ENCODE measurements at places on chromosomes 5 and 9.

DNA sequence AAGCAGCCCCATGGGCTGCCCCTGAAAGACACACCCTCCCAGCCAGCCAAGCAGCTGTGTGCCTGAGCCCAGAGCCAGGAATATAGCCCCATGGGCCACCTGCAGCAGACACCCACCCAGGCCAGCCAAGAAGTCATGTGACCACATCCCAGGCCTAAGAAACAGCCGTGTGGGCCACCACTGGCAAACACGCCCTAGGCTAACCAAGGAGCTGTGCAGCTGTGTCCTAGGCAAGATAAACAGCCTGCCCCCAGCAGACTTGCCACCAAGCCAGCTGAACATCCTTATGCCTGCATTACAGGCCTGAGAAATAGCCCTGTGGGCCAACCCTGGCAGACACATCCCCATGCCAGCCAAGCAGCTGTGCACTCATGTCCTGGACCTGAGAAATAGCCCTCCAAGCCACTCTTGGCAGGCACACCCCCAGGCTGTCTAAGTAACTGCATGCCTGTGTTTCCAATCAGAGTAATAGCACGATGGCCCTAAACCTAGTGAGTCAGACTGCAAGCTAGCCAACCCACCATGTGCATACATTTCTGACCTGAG is 143.0 kb downstream of the ADAMTS6 start:
- DNase-seq: no peak

- DNase-seq: no peak
These were observed 1.3 kb upstream of the PHPT1 start for GRCh38 chr9:136847826-136848392.

DNA sequence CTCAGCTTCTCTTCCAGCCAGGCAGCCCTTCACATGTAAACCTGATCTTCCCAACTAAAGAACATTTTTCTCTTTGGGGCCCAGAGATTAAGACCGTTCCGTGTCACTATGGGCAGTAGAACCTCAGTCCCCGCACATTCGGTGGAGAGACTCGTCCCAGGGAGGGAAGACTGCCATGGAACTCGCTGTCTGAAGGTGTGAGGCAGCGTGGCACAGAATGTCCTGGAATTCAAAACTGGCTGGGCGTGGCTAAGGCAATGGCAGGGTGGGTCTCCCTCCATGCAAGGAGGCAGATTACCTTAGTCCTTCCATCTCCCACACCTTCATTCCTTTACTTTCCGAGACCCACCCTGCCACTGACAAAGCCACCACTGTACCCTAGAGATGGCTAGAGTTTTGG is 57.4 kb upstream of the ZNF354A start:
- DNase-seq: no peak

DNA sequence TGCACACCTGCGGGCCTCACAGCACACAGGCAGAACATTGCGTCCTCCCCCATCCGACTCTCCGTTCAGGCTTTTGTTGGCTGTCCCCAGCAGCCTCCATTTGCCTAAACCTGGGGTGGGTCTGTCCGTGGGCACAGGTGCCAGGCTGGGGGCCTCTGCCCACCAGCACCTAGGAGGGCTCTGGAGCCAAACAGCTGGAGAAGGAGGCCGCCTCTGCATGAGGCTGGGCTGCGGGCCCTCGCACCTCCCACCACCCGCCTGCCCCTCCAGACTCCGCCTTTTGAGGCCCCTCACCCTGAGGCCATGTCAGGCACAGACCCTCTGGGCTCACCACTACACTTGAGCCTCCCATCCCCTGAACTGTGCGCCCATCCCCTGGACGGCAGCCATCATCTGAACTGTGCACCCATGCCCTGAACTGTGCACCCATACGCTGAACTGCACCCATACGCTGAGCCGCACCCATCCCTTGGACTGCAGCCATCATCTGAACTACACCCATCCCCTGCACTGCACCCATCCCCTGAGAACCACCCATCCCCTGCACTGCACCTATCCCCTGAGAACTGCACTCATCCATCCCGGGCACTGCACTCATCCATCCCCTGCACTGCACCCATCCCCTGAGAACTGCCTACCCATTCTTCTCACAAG is 98.0 kb upstream of the OTULINL start:
- DNase-seq: no peak

DNA sequence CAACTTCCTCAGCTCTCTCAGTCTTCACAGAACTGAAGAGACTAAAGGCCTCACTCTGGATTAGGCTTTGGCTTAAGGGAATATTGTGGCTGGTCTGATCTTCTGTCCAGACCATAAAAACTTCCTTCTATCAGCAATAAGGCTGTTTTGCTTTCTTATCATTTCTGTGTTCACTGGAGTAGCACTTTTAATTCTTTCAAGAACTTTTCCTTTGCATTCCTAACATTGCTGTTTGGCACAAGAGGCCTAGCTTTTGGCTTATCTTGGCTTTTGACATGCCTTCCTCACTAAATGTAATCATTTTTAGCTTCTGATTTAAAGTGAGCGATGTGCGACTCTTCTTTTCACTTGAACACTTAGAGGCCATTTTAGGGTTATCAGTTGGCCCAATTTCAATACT is 88.7 kb upstream of the ACOT12 start:
- no peak for DNase-seq

- no peak for DNase-seq
These were observed 44.4 kb upstream of the ELOVL7 start for GRCh38 chr5:60888359-60889061.

DNA sequence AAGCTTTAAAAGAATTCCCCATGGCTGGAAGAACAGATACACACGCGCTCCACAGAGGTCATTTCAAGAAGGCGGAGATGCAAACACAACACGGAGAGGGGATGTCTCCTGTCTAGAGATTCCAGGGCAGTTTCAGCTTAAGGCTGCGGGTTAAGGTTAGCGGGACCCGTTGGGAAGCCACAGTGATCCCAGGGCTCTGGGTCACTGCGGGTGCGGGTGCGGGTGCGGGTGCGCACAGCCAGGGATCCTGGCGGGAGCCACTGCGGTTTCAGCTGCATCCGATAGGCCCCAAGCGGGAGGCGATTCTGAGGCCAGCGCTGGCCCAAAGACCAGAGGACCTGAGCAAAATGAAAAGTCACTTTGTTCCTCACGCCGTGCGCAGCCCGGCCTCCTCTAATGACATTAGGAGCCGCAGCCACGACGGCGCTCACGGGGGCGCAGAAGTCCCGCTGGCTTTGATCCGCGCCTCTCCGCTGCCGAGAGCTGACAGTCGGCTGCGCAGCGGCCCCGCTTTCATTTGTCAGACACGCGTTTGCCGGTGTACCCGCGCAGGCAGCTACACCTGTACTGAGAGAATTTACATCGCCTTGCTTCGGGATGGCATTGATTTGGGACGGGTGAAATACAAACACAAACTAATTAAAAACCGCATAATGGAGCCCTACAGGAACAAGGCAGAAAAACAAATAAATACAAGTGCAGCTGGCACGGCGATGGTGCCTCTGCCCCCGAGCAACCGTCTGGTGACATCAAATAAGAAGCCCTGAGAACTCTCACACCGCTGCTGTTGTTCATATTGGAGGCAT is 5.3 kb upstream of the IRX1 start:
- no peak for DNase-seq

GRCh38 chr5:16574789-16575721 is 41.7 kb downstream of the RETREG1 start:
- no peak for DNase-seq

GRCh38 chr9:128065907-128066712 is 1.0 kb downstream of the NAIF1 start:
- DNase-seq: no peak

DNA sequence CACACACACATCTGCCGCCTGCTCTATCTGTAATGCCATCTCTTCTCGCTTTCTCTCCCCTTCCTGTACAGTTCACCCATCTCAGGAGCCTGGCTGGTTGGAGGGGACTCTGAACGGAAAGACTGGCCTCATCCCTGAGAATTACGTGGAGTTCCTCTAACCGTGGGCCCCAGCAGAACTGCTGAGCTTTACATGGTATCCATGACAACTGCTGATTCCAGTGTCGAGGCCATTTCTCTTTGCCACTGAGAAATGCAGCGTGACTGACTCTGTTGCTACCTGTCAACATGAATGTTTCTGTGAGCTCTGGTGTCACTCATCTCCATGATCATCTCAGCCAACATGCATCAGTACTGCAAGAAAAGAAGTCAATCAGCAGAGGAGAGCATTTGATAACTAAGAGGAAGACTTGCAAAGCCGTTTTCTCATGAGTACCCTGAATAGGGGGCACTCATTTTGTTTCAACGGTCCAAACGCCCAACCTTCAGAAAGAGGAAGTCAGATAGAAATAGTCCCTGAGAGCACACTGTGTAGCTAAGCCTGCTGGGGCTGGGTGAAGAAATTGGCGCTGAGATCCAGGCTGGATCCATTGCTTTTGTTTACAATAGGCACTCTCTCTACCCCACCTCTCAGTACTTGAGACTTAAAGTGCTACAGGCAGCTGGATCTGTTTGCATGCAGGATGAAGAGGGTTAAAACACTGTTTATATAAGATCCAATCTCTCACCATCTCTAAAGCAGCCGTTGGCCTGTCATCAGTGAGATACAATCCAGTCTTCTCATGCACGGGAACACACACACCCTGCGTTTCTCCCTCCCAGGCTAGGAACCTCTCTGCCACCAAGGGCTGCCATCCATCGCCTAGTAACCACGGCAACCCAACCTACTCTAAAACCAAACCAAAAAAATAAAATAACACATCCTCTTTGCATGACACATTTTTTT is 180.9 kb downstream of the NR3C1 start:
- no peak for DNase-seq

DNA sequence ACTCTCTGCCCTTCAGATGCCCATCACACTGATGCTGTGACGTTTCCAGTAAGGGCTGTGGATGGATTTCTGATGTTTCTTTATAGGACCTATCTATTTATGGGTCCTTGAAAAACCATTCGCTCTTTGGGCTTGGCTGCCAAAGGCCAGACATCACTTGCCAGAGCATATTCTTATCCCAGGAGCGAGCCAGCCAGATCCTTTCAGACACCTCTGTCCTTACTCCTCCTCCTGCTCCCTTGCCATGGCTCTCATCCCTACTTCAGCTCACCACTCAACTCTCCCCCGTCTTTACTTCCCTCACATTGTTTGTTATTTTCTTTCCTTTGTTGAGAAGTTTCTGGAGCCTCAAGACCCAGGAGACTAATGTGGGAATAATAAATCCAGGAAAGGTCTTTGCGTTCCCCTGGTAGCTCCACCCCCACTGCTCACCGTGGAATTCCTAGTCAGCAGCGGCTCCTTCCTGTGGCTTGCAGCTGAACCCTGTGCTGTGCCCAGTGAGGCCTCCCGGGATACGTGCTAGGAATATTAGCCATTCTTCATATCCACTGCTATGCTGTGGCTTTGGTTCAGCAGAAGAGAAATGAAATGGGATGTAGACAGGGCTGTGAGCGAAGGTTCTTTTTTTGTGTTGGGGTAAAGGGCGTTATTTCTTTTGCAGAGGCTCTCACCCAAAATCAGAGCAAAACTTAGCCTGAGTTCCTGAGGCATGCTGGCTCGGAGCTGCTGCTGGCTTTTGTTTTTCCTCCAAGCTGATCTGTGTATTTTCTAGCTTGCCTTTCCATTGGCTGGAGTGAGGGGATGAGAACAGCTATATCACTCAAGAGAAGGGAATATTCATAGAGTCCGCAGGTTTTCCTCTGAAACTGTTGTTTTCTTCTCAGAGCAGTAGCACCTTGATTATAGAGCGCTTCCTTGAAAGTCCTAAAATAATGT is 171.1 kb downstream of the SAXO1 start:
- no peak for DNase-seq

GRCh38 chr5:135075621-135076020 is 41.6 kb upstream of the PITX1 start:
- DNase-seq: no peak

GRCh38 chr9:109903515-109904138 is 123.6 kb downstream of the PALM2AKAP2 start:
- peak; percentile 65 for DNase-seq

- no peak for DNase-seq
These were observed 77.5 kb upstream of the RARS1 start for GRCh38 chr5:168408561-168409305.

DNA sequence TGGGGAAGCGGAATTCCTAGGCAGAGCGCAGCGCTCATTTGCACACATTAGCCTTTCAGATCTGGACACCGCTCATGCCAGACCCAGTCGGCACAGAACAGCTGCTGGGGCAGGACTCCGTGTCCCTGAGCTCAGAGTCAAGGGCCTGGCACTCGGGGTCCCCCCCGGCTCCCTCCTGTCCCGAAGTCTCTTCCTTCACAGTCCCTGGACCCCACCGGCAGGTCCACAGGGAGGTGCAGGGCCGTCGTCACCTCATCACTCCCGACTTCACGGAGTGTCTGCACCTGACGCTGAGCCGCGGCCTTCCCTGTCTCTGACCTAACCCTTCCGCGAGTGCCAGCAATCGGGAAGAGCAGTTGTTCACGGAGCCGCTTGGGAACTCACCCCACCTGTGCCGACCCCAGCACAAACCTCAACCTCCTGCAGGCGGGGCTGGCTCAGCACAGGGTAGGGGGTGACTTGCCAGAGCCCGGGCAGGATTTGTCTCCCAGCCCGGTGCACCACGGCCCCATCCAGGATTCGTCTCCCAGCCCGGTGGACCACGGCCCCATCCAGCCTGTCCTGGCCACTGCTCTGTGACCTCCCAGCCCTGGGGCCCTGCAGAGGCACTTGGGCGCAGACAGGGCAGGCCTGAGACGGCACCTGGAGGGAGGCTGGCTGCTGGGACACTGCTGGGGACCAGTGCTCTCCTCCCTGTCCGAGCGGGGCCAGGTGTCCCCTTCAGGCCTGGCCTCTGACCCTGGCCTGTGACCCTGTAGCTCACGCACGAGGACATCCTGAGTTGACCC is 9.9 kb upstream of the SLC9A3 start:
- DNase-seq: no peak

DNA sequence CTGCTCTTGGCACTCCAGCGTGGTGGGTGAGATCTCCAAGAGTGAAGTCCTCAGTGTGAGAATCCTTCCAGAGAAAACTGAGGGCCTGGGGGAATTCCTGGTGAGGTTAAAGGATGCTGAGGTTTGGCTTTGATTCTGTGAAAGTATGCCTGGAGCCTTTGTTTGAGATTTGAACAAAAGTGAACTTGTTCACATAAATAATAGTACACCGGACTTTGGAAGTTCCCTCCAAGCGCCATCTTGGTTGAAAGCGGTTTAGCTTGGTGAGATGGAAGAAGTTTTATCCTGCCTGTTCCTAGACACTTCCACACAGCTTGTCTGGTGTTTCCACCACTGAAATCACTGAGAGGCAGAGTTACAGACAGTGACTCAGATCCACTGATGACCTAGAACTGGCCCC is 286.4 kb downstream of the NTRK2 start:
- no peak for DNase-seq

DNA sequence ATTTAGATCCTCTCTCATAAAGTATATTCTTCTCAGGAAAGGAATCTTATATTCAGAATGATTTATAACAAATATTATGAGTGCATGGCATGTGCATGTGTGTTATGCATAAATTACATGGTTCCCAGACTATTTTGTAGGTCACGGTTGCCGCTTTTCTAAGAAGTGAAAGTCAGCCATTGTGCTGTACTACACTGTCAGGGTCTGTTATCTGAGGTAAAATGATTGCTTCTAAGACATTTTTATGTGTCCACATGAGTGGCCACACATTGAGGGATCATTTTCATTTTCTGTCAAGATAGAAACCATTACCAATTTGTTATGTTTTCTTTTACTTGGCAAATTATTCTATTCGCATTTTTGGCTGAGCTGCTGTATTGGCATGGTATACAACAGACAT is 210.8 kb downstream of the CWC27 start:
- no peak for DNase-seq
